Activated CD4-positive, alpha-beta T cell treated with anti-CD3 and anti-CD28 coated beads for 1 hour (primary cell): ENCODE measurements at places on chromosomes 11 and 22.

DNA sequence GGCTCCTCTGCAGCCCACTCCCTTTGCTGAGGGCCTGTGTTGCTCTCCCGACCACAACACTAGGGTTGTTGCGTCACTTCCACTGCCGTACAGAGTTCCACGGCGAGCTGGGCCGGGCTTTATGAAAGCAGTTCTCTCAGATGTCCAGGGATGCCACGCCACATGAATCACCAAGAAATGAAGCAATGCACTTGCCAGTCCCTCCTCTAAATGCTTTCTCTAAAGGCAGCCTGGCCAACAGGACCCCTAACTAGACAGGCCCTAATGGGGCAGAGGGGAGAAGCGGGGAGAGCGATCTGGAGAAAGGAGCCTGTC is 188.7 kb downstream of the CTTN start:
- DNase-seq, result no peak

- DNase-seq, result no peak
Measured at GRCh38 chr11:121466063-121466794, 13.5 kb upstream of the SORL1-AS1 start.

GRCh38 chr11:19656140-19656541 is 56.5 kb upstream of the NAV2 start:
- no peak for DNase-seq

GRCh38 chr11:86629045-86629706 is 43.2 kb downstream of the ME3 start:
- DNase-seq, result no peak

DNA sequence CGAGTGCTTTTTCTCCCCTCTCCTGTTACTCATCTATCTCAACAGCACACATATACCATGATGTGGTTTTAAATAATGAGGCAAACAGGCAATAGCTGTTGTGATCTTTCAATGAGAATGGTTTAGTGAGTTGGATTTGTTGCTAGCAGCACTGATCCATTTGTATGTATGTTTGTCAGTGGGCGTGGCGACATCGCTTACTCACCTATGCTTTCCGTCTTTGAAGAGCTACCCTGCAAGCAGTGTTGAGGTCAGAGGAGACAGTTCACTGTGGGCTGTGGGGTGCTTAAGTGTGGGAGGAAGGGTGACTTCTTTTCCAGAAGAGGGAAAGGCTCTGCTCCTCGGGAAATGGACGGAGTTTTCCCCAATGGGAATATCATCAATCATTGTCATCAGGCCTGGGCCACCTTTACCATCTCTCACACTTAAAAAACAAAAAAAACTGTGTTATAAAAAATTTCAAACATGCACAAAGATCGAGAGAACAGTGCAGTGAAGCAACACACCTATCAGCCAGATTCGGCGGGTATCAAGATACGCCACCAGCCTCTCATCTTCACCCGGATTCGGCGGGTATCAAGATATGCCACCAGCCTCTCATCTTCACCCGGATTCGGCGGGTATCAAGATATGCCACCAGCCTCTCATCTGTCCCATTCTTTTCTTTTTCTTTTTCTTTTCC is 83.8 kb downstream of the TBC1D22A start:
- DNase-seq, result no peak

DNA sequence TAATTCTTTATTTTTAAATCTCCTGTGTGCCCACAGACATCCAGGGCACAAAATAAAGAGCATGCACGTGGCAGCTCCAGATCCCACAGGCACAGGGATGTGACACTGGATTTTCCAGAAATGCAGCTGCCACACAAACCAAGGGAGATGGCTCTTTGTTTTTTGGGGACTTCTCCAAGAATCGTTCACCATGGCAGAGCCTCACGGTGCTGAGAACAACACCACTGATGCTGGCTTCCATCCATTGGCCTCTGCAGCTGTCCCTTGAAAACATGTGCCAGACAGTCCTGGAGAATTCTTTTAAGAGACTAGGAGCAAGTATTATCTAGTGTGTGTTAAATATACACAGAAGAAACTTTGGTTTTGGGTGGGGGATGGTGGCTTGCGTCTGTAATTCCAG is 108.4 kb upstream of the SLC22A12 start:
- no peak for DNase-seq

DNA sequence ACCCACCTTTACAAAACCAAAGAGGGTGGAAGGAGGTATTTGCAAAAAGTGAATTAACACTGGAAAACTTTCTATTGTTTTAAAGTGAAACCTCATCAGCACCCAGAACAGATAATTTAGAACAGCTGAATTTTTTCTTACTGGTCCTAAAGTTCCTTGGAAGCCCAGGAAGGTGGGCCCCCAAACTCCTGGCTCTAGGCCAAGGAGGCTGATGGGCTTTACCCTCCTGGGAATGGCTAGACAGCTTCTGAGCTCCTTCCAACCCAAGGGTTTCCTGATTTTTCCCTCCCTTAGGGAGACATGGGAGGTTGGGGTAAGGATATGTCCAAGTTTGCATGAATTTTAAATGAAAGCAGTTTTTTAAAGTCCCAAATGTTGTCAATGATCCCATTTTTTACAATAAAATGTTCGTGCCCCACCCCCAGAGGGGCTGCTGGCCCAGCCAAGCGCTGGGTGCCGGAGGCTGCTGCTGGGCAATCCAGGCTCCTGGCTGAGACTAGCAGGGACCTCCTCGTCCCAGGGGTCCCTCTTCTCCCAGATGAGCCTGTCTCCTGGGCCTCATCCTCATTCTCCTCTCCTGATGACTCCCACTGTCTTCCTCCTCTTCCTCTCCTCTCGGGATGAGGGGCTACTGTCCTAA is 28.4 kb downstream of the RELT start:
- DNase-seq, result no peak

GRCh38 chr11:12174128-12174476 is 63.7 kb downstream of the MICAL2 start:
- no peak for DNase-seq

GRCh38 chr11:63548178-63548577 is 11.6 kb downstream of the PLAAT4 start:
- no peak for DNase-seq

- DNase-seq, result no peak
Measured at GRCh38 chr11:44615041-44615755, 49.7 kb downstream of the CD82 start.

DNA sequence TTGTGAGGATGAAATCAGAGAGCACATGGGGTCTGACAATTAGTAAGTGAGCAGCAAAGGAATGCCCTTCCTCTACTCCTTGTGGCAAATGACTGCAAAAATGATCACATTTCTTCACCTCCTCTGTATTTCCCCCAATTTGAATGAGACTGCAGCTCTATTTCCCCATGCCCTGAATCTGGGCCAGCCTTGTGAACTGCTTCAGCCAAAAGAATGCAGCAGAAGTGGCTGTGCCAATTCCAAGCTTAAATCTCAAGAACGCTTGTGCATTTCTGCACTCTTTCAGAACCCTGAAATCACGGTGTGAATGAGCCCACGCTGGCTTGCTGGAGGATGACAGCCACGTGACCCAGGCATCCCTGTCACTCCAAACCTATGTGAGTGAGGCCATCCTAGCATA is 9.9 kb downstream of the SLC43A3 start:
- DNase-seq, result no peak

- no peak for DNase-seq
Measured at GRCh38 chr11:2287091-2287490, 14.6 kb downstream of the C11orf21 start.

DNA sequence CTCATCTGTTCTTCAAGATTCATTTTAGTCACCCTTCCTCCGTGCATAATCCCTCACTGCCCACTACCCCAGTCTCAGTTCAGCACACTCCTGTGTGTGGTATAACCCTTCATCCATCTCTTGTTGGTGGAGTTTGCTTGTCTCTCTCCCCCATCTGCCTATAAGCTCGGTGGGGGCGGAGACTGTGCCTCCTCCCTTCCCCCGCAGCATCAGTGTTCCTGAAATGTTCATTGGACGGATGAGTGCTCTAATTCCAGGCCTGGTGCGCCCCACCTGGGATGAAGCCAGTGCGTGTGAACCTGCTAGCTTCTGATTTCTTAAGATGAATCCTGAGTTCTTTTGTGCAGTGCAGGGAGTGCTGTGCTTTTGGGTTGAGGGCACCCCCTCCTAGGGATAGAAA is 100.0 kb downstream of the GRIK4 start:
- no peak for DNase-seq

- no peak for DNase-seq
Measured at GRCh38 chr11:130785380-130786116, 130.7 kb downstream of the SNX19 start.

DNA sequence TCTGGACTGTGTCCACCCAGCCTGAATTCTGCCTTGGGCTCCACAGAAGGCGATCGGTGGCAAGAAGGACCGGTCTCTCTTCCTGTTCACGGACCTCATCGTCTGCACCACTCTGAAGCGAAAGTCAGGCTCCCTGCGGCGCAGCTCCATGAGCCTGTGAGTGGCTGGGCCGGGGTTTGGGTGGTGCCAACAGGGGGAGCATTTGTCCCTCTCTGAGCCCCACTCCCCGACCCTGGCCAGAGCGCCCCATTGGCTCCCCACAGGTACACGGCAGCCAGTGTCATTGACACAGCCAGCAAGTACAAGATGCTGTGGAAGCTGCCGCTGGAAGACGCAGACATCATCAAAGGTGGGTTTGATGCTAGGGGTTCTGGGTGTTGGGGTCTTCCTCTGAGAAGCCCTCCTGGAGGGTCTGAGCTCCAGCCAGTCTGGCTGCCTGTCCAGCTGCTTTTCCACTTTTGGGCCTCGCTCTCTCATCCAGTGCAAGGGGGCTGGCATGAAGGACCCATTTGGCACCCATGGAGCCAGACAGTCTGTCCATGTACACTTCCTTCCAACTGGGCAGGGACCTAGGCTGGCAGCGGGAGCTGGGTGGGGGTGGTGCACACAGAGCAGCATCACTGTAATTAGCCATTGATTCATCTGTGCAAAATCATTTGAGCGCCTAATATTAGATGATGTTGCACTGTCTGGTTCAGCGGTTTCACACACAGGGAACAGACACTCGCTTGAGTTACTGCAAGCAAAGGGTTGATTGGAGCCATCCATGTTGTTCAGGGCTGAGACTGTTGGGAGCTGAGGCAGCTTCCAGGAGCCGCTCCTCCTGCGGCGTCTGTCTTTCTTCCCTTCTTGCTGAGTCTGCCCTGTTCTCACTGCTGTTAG is 19.0 kb upstream of the RELT start:
- no peak for DNase-seq

- no peak for DNase-seq
Measured at GRCh38 chr22:28112190-28112544, 193.1 kb upstream of the PITPNB start.

DNA sequence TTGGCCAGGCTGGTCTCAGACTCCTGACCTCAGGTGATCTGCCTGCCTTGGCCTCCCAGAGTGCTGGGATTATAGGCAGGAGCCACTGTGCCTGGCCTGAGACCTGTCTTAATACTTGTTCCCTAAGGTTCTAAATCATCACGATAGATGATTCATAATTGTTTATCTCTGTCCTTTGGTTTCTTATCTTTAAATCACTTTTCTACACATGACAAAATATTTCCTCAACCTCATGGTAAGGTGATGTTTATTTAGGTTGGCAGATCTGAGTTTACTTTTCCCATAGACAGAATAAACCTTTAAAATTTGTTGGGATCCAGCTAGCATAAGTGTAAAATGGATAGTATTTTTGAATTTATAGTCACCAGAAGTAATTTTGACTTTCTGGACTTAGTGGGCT is 3.5 kb downstream of the PSMD13 start:
- no peak for DNase-seq

GRCh38 chr11:70205766-70206165 is 2.7 kb downstream of the FADD start:
- DNase-seq, result no peak

DNA sequence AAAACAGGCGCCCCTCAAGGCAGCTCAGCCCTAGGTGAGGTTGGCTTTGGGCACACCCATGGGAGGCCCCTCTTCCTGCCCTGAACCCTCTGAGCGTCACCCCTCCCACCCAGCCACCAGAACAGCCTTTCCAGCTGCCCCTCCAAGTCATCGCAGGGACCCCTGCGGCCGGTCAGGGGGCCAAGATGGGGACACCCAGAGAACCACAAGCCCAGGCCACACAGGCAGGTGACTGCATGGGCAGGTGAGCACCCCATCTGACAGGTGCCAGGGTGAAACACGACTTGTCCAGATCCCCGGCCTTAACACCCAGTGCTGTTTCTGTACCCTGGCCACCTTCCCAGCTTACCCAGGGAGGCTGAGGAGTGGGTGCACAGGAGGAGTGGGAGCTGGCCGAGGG is 24.6 kb upstream of the GRAMD4 start:
- DNase-seq, result no peak

GRCh38 chr11:32006799-32007388 is 84.0 kb upstream of the RCN1 start:
- DNase-seq, result no peak

DNA sequence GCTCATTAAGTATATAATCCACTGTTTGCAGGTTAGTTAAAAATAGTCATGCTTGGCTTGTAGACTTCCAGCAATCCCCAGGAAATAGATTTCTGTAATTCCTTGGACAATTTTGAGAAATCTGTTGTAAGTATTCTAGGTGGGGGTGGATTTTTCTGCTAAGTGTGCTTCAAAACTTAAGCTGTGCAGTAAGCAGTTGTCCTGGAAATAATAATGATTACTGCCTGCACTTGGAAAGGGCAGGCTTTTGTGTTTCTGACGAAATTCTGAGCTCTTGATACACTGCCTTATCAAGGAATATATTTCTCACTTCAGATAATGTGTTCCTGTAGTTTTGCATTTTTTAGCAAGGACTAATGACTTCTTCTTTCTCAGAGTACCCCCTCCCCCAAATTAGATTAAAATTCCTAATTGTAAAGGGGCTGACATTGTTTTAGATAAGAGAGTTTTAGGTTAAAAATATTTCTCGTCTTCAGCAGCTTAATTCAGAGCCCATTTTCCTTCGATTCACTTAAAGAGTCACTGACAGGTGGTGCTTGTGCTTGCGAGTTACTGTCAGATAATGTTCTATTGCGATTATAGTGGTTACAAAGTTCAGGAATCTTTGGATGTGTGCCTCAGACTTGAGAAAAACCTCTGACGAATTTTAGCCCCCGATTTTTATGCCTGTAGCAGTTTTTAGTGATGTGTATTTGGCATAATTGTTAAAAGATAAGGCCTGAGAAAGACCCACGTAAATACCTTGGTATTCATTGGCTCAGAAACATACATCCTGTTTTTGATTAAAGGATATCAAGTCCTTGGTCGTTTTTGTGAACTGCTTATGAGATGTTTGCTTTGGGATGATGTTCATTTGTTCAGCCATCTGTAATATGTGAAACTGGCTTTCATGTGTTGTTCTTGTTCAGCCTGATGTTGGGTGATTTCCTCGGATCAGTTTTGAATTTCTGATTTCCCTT is 120.5 kb downstream of the HIPK3 start:
- no peak for DNase-seq

- no peak for DNase-seq
Measured at GRCh38 chr22:31526270-31526669, 29.9 kb downstream of the SFI1 start.

DNA sequence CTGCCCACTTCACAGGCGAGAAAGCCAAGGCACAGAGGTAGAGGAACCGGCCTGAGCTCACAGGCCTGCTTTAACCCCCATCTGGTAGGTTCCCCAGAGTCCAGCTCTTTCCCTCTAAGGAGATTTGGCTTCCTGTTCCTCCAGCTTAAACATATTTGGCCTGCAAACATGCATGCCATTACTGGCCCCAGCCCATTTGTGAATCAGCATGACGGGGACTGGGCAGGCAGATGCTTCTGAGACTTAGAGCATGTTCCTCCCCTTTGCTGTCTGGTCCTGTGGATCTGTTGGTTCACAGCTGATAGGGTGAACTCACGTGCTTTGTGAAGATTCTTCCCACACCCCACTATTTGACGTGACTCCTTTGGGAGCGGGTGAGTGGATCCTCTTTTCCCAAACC is 12.6 kb downstream of the CHST1 start:
- no peak for DNase-seq
